Foreskin keratinocyte (primary cell): ENCODE measurements at places on chromosomes 4 and X. TPM values are rescaled to one million over a fixed set of nuclear protein-coding genes. Genes with fewer than 3 reads are reported as not detected.

KCTD8 gene
- 0.03 TPM in 1 of 2 replicates, not detected in the other for polyA plus RNA-seq

MORF4L2 gene
- polyA plus RNA-seq, result 213 and 226 TPM in 2 replicates

ADH1C gene
- not detected in 2 replicates for polyA plus RNA-seq

MSANTD1 gene
- 0.02 and 0.04 TPM in 2 replicates for polyA plus RNA-seq

ARHGAP6 gene
- 0.02 TPM in 1 of 2 replicates, not detected in the other for polyA plus RNA-seq

SUPT20HL1 gene
- polyA plus RNA-seq, result not detected in 2 replicates

BTK gene
- polyA plus RNA-seq, result 0.03 TPM in 1 of 2 replicates, not detected in the other

UCHL1 gene
- 5.2 and 7.9 TPM in 2 replicates for polyA plus RNA-seq

CAPN6 gene
- polyA plus RNA-seq, result 0.08 and 0.25 TPM in 2 replicates

MAGEA11 gene
- not detected in 2 replicates for polyA plus RNA-seq

GCNA gene
- polyA plus RNA-seq, result 0.26 and 0.34 TPM in 2 replicates

L1CAM gene
- polyA plus RNA-seq, result 22.7 and 39.1 TPM in 2 replicates

HTRA3 gene
- not detected in 2 replicates for polyA plus RNA-seq

SLC7A11 gene
- polyA plus RNA-seq, result 2.7 and 4.7 TPM in 2 replicates

GAGE13 gene
- polyA plus RNA-seq, result not detected in 2 replicates

DACH2 gene
- not detected in 2 replicates for polyA plus RNA-seq

MID2 gene
- polyA plus RNA-seq, result 3.3 and 3.8 TPM in 2 replicates

HTR2C gene
- not detected in 2 replicates for polyA plus RNA-seq

CDS1 gene
- polyA plus RNA-seq, result 7.6 and 9.2 TPM in 2 replicates

ADD1 gene
- polyA plus RNA-seq, result 129 and 130 TPM in 2 replicates

PGRMC1 gene
- 68.5 and 74.9 TPM in 2 replicates for polyA plus RNA-seq

ASMT gene
- not detected in 2 replicates for polyA plus RNA-seq

ARMCX2 gene
- 20.5 and 20.6 TPM in 2 replicates for polyA plus RNA-seq

MRPS18C gene
- 76.3 and 87.5 TPM in 2 replicates for polyA plus RNA-seq

C4orf33 gene
- 8.7 and 9.7 TPM in 2 replicates for polyA plus RNA-seq

PDLIM3 gene
- polyA plus RNA-seq, result 0.10 TPM in 1 of 2 replicates, not detected in the other

USP17L5 gene
- not detected in 2 replicates for polyA plus RNA-seq

OTC gene
- polyA plus RNA-seq, result not detected in 2 replicates

TCEAL3 gene
- polyA plus RNA-seq, result 60.8 and 67.7 TPM in 2 replicates
